ENCODE measurements at places on chromosomes 4 and X. TPM values are rescaled to one million over a fixed set of nuclear protein-coding genes. Genes with fewer than 3 reads are reported as not detected.

Gene GLOD5
- polyA plus RNA-seq, result 3.0 TPM

Gene ENAM
- polyA plus RNA-seq, result not detected

Gene DCAF8L1
- polyA plus RNA-seq, result not detected

Gene HS6ST2
- 53.7 TPM for polyA plus RNA-seq

Gene GRPR
- not detected for polyA plus RNA-seq

Gene TEX13C
- not detected for polyA plus RNA-seq

Gene COX7B2
- polyA plus RNA-seq, result not detected

Gene GPR119
- not detected for polyA plus RNA-seq

Gene PPEF1
- polyA plus RNA-seq, result 3.3 TPM
